ENCODE measurements at places on chromosomes 2 and 18.

- no peak for DNase-seq
These were observed 52.6 kb upstream of the GLI2 start for GRCh38 chr2:120683081-120683480.

GRCh38 chr2:219469186-219469724 is 29.4 kb upstream of the GMPPA start:
- DNase-seq: no peak

- no peak for DNase-seq
These were observed 800 bp downstream of the RPRM start for GRCh38 chr2:153477636-153478288.

GRCh38 chr2:20930928-20931327 is 108.0 kb upstream of the LDAH start:
- no peak for DNase-seq

DNA sequence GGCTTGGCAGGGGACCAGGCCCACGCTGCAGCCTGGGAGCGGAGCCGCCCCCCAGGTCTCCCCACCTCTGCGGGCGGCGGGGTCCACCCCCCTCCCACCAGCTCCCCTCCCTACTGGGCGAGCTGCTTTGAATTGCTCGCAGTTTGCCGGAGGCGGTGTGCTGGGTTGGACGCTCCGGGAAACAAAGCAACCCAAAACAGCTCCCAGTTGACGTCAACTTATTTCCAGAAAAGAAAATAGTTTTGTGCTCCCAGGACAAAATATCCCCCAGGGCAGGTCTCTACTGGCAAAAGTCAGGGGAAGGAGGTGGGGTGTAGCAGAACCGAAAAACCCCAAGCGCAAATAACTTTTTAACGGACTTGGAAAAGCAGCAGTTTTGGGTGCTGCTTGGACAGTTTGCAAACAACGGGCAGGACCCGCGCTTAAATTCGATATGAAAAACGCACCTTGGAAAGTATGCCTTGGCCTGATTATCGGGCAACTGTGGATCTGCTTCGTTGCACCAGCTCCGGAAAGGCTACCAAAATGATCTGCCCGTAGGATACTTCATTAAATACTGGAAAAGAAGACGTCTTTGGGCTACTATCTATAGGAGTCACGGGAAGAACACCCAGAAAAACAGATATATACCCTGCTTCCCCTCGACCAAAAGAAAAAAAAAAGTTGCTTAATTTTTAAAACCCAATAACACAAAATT is 2.8 kb upstream of the KCTD1 start:
- DNase-seq: no peak

DNA sequence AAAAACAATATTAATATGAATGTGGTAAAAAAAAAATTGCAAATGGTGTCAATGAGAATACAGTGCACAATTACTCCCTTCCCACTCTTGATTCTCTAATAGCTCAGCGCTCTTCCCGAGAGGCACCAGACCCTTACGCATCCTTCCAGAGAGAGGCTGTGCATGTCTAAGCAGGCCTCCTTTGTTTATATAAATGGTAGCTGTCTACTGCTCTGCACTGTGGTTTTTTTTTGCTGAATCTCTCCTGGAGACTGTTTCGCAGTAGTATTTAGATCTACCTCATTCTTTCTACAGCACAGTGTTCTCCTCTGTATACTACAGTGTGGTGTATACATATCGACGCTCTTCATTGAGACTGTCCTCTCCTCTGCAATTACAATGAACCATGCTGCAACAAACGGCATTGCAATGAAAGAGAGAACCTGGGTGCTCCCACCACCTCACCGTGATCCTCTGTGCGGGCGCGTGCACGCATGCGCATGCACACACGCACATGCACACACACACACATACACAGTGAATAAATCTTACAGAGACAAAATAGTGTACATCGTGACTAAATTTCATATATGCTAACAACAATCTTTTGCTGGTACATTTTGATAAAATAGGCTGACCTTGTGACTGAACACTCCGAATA is 19.4 kb downstream of the SEPTIN10 start:
- DNase-seq: no peak

DNA sequence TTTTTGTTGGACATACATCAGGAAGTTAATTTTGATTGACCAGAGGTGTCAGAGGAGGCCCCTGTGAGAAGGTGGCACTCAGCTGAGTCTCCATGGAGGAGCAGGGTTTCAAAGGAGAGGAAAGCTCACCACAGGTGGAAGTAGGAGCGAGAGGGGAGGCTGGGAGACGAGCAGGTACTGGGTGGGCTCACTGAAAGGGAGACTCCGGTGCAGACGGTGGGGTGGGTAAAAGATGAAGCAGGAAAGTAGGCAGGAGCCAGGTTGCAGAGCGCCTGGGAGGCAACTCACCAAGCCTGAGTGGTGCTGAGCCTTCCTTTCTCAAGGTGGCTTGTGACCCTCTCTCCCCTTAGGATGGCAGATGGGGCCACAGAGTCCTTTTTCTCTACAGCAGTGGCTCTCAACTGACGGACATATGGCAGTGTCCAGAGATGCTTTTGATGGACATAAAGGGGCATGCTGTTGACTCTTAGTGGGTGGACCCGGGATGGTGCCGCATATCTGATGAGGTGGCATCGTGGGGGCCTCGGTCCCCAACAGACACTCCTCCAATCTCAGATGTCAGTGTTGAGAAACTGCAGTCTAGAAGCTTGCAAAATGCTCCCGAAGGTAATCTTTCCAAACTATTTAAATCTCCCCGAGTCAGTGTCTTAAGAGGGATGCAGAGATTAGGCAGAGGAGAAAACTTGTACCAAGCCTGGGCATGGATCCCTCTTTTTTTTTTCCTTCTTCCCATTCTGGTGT is 64.0 kb downstream of the LPIN1 start:
- no peak for DNase-seq

DNA sequence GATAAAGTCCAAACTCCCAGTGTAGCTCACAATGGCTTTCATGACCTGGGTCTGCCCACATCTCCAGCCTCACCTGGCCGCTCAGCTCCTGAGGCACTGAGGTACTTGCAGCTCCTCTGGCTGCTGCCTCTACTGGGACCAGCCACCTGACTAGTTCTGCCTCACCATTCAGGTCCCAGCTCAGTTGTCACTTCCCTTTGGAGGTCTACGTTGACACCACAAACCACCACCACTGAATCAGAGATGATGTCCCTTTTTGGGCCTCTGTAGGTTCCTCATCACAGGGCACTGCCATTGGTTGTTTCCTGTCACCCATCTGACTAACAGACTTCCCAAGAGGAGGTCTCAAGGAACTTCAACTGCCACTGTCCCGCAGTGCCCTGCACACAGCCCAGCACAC is 21.2 kb downstream of the SPP2 start:
- DNase-seq: no peak

DNA sequence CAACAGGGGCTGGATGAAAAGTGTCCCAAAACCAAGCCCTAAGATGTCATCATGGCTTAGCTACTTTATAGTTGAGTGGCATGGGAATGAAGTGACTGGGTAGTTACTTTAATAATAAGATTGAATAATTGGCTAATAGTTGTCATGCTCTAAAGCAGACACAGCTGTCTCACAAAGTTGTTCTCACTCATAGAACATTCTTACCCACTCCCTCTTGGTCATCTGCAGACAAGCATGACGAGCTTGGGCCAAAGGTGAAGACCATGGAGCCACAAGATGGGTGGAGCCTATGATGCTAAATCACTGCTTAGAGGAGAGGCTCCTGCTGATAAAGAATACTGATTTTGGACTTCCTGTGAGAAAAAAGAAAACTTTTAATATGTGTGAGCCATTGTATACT is 62.4 kb upstream of the MMADHC start:
- DNase-seq: no peak

- DNase-seq: no peak
These were observed 11.4 kb upstream of the SRBD1 start for GRCh38 chr2:45622336-45623075.

DNA sequence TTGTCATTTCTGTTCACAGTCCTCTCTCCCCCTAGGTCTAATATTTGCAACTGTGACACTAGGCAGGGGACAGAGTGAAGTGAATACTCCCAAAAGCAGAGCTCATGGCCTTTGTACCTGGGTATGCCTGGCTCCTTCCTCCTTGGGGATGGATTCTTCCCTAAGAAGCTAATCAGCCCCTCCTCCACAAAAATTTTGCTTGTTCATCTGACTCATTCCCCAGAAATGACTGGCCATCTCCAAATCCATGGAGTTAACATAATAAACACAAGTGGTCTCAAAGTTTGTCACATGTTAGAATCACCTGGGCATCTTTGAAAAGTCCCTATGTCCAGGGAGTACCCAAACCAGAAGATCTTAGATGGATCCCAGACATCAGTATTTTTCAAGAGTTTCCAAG is 65.3 kb downstream of the SUCLG1 start:
- DNase-seq: no peak

GRCh38 chr2:190856985-190857384 is 23.6 kb upstream of the GLS start:
- no peak for DNase-seq

- DNase-seq: no peak
These were observed 21.8 kb downstream of the ATAD2B start for GRCh38 chr2:23905155-23905554.

DNA sequence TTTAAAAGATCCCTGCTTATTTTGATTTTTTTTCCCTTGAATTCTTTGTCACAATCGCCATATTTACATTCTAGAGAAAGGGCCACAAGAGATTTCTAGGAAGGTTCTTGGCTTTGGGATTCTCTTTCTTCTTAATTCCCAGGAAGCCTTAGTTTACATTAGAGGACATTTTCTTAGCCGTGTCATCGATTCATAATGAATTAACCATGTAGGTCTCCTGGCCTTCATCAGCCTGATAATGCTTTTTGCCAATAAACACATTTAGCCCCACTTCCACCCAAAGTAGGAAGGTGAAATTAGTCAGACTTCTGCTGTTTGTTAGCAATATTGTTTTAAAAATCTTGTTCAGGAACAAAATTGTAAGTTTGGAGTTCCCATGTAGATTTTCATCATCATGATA is 71.3 kb upstream of the LPIN2 start:
- no peak for DNase-seq

DNA sequence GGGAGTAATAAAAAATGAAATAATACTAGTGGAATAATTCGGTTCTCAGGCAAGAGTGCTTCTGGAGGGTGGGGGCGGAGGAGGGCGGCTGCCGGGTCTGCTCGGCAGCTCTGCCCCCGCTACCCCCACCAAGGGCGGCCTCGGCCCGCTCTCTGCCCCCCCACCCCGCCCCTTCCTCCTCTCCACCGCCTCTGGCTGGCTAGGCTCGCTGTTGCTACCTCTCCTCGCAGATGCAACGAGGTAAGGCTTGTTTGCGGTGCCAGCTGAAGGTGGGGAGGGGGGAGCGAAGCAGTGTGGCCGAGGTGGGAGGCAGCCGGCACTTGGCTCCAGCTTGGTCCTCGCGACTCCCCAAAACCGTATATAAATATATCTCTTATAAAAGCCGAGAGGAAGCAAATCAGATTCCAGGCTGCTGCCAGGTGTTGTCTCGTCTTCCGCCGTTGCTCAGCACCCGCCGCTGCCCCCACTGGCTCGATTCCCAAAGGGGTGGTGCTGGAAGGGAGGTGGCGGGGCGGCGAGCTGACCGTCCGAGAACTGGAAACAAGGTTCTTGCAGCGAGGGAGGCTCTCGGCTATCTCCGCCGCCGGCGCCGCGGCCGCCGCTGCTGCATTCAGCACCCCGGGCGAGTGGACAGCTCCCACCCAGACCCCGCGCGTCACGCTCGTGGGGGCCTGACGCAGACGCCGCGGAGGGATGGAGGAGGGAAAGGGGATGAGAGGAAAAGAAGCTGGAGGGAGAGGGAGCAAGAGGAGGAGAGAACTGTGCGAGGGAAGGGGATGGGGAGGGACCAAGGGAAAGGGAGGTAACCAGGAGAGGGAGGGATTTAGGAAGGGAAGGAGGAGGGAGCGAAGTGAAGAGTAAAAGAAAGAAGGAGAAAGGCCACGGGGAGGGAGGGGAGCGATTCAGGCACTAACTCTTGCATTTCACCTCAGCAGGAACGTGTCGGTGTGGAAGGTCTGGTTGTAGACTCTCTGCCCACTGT is at the start of gene MARCHF4:
MARCHF4 (minus strand) TSS at position 763 of the 982 bp plus-strand sequence. CDS start 2,223 bp downstream, outside the sequence.
- DNase-seq: peak; percentile 60

- no peak for DNase-seq
These were observed 84.5 kb downstream of the ABI2 start for GRCh38 chr2:203412546-203413331.
